CD4-positive, alpha-beta T cell treated with Interleukin-4 for 1 hour (primary cell): ENCODE measurements at places on chromosomes 6 and 20.

DNA sequence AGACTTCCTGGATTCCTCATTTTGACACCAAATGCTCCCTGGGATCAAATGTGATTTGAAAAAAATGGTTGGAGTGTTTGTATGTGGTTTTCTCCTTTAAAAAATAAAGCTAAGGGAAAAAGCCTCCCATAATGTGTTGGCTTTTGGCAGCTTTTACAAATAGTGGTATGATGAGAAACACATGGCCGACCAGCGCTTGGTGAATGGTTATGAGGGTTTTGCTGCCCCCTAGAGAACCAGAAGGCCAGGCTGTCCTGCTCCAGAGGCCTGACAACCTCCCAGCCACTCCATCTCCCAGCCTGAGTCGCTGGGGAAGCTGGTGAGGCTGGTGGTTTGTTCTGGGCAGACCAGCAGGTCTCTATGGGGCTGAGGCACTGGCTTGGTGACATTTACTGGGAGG is 69.3 kb downstream of the CLIC5 start:
- no peak for DNase-seq

DNA sequence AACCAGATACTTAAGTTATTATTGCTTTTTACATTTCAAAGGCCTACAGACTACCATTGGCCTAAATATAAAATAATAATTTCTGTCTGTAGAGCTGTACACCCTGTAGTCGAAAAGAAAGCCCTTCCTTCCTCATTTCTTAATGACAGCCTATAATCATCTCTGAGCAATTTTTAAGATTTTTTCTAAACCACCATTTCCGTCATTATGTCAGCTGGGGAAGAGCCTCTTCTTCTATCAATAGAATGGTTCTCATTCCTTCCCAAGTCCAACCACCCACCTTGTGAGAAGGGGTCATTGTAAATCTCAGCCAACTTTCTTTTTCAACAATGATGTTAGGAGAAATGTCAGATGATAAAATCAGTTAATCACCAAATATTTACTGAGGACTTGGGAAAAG is 91.8 kb downstream of the PLEKHG1 start:
- DNase-seq = no peak

- no peak for DNase-seq
Measured at GRCh38 chr6:145199961-145200360, 535.4 kb downstream of the EPM2A start.

DNA sequence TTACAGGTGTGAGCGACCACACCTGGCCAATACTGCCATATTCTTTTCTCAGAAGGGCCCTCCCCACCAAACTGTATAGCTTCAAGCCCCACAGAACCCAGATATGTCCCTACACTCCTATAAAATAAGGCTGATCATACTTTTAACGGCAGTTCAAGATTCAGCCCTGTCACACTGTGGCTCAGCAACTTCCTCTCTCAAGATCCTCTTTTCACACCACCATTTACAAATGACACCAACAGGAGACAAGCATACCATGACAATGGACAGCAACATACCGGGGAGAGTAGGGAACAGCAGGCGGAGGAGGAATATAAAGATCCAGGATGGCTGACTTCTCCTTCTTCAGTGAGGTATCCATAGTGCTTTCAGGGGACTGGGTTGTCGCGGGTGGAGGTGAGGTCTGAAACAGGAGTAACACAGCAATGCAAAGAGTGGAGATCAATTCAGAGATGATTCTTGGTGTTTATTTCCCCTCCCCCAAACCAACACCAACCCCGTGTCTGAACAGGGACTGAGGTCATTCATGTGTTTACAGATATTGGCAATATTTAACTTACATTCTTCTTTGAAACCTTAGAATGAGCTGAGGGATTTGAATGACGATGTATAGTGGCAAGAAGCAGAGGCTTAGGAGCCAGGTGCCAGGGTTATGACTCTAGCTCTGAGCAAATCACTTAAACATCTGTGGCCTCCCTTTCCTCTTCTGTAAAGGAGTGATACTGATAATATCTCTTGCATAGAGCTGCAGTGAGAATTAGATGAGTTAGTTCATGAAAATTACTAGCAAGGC is 57.6 kb upstream of the IPCEF1 start:
- no peak for DNase-seq

- no peak for DNase-seq
Measured at GRCh38 chr6:160173806-160174527, 52.4 kb downstream of the SLC22A1 start.

DNA sequence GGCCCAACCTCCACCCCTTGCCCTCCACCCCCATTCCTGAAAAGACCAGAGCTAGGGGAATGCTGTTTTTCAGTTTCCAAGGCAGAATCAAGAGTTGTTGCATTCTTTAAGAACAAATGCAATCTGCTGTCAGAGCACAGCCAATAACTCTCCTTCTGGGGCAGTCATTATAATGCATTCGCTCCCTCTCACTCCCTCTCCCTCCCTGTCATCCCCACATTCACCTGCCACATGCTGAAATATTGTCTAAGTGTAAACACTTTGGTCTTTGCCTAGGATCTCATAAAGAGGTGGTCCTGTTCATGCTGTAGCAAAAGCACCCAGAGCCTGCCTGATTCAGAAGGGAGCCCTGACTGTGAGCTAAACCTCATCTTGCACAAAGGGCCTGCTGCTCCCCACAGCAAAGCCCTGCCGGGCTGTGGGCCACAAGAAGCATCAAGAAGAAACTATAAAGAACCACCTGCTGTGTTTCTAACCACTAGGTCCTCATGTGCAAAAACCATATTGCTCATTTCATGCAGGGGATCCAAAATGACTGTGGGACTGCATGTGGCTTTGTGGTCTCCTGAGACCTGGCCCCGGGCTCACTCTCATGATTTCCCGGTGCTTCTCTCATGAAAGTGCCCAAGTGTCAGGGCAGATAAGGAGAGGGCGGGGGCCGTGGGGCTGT is 85.6 kb downstream of the GPR6 start:
- no peak for DNase-seq

GRCh38 chr6:84728602-84729001 is 35.8 kb downstream of the TBX18 start:
- DNase-seq = no peak

DNA sequence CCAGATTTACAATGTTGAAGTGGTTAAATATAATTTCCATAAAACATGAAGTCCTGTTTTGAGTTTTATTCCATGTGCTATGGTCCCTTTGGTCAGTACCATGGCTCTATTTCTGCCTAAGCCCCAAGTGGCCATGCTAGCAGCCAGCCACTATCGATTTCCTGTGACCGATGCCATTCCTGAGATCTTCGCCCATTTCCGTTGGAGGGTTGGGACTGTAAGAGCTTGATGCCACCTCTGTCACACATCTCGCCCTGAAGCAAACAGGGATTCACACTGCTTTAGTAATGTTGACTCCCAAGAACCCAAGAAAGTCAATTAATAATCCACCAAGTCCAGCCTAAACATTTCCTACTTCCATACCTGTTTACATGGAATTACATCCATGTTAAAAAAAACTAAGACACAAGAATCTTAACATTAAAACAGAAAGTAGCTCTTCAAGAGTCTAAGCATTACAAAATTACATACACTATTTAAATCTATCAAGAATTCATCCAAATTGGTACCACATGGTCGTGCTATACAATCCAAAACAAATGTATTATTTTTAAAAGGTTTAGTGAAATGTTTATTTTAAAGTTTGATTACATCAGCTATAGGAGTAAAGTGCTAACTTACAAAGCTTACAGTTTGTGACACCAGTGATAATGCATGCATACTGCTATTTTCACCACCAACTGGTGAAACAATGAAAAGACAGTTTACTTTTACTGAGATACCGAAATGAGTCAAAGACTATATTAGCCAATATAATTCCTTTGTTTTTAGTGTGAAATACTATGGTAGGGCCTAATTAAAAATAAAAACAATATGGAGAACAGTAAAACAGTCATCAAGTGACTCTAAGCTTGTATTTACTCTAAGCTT is 2.5 kb downstream of the RBM39 start:
- no peak for DNase-seq

GRCh38 chr6:170223718-170224693 is 66.9 kb downstream of the DLL1 start:
- no peak for DNase-seq

- no peak for DNase-seq
Measured at GRCh38 chr6:74853991-74854390, 351.9 kb downstream of the COL12A1 start.

GRCh38 chr20:3101737-3102574 is 17.4 kb upstream of the AVP start:
- peak; percentile 45 for DNase-seq
